ENCODE measurements at places on chromosomes 16 and 17.

- peak; percentile 76 for DNase-seq
Observed at GRCh38 chr17:47323382-47324223, at the start of gene EFCAB13. EFCAB13 (plus strand) TSS chr17:47323955; CDS start chr17:47328354, 4,399 bp downstream.

DNA sequence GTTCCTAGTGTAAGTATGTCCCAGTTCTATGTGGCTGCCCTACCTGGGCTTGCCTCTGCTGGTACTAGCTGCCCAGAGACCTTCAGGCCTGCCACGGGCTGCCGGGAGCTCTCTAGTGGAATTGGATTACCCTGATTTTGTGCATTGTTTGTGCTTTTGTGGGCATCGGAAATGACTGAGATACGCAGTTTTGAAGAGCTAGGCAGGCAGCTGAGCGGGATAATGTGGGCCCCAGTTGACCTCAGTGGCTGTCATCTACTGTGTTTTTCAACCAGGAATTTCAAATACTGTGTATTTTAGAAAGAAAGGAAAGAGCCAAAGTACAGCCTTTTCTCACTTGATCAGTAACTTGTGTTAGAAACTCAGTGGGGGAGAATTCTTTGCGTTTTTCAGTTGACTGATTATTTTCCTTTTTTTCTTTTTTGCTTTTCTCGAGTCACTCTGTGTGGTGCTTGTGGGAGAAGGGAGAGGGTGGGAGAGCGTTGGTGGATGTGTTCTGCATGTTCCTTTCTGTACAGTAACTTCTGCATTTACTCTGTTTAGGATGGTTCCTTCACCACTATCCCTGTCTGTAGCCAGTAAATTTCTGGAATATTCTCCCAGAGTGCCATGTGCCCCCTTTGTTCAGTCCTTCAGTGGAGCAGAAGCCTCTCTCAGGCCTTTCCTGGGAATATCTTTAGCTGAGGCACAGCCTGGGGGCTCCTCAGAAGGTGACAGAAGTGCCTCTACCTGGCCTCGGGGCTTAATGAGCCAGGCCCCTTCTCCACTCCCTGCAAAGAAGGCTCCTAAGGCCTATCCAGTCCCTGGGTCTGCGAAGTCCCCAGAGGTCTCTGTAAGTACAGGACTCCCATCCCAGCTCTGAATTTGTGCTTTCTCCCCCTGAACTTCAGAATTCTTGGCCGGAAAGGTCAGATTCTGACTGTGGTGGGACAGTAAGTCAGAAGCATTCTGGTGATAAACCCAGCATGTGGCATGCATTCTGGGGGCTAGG is 15.0 kb upstream of the SLC12A3 start:
- no peak for DNase-seq

DNA sequence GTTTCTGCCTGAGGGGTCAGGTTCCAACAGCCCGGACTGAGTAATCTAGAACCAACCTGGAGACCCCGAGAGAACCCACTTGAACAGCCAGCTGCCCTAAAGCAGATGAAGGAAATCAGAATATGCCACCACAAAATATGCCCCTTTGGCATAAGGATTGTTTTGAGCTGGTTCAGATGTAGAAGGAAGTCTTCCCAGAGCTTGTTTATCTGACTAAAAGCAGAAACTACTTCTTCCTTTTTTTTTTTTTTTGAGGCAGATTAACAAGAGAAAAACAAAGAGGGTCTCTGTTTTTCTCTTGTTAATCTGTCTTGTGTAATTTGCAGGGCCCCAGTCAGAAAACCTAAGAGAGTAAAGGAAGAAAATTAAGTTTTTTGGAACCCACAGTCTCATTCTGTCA is 53.0 kb downstream of the PECAM1 start:
- no peak for DNase-seq

- DNase-seq: no peak
Observed at GRCh38 chr17:76356803-76357456, 3.2 kb upstream of the PRPSAP1 start.

DNA sequence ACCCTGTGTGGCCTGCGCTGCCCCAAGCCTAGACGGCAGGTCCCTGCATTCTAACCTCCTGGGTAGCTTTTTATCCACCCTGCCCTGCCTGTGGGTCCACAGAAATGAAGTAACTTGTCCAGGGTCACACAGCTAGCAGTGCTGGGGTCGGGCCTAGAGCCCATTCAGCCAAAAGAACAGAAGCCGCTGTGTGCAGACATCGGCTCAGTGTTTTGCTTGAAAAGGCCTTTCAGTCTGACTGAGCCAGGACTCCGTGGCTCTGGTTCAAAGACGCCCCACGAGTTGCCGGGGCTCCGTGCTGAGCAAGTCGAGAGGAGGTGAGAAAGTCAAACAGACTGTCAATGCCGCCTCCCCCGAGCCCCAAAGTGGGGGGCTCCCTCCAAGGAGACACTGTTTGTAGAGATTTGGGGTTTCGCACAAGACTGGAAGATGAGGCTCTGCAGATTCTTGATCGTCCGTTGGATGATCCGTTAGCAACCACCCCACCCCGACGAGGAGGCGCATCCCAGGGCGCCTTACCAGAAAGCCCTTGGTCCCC is 226.2 kb downstream of the NTN1 start:
- DNase-seq: no peak

DNA sequence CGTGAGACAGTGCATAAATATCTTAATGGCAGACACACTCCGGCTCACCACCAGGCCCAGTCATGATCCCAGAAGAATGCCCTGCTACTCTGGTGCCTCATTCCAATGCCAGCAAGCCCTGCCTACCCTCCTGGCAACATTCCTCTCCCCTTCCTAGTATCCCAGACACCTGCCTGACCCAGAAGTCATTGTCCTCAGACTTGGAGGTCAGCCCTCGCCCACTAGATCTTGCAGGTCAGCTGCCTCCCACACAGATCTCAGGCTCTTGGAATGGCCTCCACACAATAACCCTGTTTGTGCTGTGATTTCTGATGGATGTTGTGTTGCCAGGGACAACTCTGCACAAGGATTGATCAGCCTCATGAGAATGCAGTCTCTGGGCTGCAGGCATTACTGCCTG is 1.8 kb upstream of the TEX2 start:
- no peak for DNase-seq

- DNase-seq: no peak
Observed at GRCh38 chr17:44008205-44008909, 3.9 kb downstream of the NAGS start.

GRCh38 chr17:9380361-9380760 is 195.3 kb downstream of the STX8 start:
- DNase-seq: no peak

DNA sequence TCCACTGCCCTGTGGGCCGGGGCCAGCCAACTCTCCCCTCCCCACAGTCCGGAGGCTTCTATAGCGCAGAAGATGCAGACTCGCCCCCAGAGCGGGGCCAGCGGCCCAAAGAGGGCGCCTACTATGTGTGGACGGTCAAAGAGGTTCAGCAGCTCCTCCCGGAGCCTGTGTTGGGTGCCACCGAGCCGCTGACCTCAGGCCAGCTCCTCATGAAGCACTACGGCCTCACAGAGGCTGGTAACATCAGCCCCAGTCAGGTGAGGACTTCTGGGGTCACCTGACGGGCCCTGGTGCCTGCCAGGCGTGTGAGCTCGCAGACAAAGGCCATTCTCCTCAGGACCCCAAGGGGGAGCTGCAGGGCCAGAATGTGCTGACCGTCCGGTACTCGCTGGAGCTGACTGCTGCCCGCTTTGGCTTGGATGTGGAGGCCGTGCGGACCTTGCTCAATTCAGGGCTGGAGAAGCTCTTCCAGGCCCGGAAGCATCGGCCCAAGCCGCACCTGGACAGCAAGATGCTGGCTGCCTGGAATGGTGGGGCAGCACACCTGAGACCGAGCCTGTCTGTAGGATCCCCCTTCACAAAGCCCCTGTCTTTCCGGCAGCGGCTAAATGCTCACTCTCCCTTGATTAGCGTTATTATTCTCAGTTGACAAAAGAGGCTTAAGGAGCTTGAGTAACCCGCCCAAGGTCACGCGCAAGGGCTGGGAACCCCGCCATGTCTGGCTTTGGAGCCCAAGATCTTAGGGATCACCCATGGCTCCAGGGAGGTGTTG is 3.9 kb downstream of the SPATA20 start:
- no peak for DNase-seq

DNA sequence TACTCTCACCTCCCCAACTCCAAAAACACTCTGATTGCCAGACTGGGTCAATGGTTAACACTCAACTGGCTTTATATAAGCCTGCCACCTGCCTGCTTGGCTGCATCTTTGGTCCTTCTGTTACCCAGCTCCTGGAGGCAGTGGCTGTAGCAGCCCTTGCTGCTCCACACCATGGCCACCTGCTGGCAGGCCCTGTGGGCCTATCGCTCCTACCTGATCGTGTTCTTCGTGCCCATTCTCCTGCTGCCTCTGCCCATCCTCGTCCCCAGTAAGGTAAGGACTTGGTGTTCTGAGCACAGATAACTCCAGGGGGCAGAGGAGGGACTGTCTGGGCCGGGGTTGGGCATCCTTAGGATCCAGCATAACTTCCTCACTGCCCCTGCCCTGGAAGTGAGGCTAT is at the start of gene SLC13A2:
SLC13A2 (plus strand) TSS at position 103 of the 400 bp plus-strand sequence; CDS start at position 172, 69 bp downstream.
- DNase-seq: no peak

DNA sequence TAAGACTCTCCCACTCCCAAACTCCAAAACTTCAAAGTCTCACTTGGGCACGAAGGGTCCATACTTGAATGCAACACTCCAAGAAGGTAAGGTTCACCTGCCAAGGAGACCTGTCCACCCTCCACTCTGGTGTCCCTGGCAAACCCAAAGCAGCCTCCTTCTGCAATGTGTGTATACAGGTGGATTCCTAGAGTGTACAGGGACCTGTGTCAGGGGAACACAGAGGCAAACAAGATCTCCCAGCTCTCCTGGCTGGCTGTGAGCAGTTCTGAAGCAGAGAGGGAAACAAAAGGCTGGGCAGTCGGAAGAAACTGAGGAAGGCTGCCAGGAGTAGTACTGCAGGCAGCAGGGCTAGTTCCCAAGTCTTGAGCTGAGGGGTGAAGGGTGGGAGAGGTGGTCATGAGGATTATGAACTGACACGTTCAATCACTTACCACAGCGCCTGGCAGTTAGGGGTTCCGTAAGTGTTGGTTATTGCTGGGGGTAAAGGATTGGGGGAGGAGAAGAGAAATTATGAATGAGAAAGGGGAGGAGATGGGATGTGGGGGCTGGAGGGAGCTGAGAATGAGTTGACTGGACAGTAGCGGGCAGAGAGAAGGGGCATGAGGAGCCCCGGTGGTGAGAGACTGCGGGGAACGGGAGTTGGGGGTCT is 795 bp downstream of the KCTD13 start:
- DNase-seq: no peak

- no peak for DNase-seq
Observed at GRCh38 chr17:73140566-73140965, 24.2 kb upstream of the SSTR2 start.

DNA sequence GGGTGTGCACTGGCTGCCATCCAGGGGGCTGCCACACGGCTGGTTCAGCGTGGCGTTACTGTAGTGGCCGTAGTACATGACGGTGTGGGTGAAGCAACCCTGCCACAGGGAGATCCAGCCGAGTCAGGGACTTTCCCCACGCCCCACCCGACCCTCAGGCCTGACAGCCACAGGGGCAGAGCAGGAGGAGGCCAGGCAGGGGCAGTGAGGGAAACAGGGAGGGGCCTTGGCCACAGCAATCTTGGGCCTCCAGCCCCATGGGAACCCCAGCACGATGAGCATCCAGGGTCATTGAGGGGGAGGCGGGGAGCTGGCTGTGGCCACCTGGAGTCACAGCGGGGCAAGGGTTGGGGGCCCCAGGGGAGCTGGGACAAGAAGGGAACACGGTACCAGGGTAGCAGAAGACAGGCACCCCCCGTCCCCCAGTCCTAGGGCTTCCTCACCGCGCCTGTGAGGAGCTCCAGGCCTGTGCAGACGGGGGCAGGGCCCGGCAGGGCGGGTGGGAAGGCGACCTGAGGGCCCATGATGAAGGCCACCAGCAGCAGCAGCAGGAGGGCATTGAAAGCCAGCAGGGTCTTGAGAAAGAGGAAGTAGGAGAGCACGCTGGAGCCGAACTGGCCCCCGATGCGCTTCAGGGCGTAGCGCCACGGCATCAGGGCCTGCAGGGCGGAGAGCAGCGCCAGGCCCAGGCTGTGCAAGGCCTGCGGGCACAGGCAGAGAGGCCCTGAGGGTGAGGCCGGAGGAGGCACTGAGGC is 4.3 kb downstream of the TMC6 start:
- no peak for DNase-seq

GRCh38 chr17:3866276-3866675 is 20.2 kb upstream of the NCBP3 start:
- DNase-seq: no peak

GRCh38 chr17:4582691-4583090 is 1.6 kb upstream of the SMTNL2 start:
- no peak for DNase-seq

DNA sequence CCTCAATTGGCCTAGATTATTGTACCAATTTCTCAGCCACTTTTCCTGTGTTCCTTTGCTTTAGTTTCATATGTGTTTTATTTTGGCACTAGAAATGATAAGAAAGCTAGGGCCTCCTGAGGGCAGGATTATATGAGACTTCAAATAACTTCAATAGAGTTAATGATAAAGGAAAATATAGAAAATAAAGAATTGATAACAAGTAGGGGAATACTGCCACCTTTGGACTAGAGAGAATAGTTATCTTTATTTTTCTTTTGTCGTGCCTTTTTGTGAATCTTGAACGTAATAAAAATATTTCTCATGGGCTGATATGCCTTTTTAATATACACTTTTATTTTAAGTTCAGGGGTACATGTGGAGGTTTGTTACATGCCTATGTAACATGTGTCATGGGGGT is 29.3 kb upstream of the RBL2 start:
- no peak for DNase-seq
